ENCODE measurements at places on chromosomes 1 and 21.

DNA sequence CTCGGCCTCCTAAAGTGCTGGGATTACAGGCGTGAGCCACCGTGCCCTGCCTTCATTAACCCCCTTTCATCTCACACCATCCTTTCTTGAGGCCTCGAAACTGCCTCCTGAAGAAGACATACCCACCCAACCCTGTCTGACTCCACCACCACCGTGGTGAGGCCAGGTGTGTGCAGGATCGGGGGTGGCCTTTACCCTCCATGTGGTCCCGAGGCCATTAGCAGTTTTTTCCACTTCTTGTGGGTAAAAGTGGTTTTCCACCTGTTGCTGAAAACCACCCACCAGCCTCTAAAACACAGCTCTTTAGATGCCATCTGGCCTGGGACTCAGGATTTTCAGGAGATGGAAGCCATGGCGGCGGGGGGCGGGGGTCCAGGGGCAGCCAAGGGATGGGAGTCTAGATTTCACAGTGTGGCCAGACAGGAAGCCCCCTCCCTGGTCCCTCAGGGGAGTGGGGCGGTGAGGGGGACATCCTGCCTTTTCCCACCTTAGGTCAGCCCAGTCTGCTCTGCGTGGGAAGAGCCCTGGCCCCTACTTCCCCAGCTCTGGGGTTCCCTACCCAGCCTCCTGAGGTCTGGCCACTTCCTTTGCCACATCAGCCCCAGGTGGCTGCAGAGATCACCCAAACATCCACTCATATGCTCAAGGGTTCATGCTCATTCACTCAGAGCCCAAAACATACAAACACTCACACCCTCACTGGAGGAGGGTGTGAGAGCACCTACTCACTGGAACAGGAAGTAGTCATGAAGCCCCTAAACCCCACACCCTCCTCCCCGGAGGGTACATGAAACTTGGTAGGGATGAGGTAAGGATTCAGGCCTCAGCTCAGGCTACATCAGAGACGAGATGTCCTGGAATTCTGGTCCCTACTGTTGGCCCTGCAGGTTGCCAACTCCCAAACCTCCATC is 2.3 kb downstream of the FGR start:
- DNase-seq: no peak

DNA sequence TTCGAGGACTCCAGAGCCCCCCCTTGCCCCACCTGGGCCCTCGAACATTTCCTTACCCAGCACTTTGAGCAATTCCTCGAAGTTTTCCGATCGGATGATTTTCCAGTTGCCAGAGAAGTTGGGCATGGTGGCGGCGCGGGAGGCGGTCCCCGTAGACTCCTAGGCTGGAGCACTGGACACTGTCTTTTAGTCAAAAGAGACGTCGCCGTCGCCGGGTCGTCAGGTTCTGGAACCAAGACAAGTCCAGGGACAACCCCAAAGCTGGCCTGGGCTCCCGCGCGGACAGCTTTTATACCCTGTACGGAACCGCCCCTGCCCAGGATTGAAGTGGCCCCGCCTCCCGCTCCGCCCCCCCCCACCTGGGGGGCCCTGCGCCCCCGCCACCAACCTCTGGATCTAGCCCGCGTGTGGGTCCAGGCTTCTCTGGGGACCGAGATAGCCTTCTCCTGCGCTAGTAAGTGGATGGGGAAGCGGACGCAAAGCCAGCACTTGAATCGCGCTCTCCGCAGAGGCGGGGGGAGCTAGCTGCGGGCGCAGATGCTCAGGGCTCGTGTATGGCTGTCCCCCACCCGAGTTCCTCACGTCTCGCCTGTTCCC is at the start of gene CRABP2:
CRABP2 (minus strand) TSS at position 263 of the 597 bp plus-strand sequence; CDS start at position 126, 137 bp downstream.
- no peak for DNase-seq

- no peak for DNase-seq
Measured at GRCh38 chr1:156060937-156061636, at the start of gene RAB25. Gene RAB25 (plus strand): TSS chr1:156061160. CDS start chr1:156061401, 241 bp downstream.

DNA sequence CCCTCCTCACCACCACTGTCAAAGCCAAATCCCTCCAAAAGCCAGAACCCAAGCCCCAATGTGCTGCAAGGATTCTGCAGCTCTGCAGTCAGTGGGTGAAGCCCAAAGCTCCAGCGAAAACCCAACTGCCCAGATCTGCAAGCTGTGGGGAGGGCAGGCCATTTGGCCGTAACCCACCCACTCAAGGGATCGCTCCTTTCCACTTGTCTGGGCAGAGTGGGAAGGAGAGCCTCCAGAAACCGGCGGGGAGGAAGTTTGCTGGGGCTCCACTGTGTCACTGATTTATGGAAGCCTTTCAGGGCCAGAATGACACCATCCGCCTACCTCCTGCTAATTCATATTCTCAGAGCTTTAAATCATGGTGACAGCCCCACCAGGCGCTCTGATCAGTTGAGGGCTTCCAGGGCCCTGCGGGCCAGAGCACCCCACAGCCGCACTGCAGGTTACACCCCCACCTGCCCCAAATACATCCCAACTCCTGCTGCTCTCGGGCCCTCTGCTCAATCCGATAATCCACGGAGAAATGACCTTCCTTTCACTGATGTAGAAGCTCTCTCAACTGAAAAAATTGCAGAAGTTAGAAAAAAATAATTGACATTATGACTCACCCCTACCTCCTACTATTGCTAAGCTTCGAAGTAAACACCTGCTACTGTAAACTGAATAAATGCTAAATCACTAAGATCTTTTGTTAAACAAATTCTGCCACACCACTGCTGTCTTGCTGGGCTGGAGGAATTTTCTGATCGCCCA is 40.6 kb upstream of the RAB4A start:
- DNase-seq: no peak

DNA sequence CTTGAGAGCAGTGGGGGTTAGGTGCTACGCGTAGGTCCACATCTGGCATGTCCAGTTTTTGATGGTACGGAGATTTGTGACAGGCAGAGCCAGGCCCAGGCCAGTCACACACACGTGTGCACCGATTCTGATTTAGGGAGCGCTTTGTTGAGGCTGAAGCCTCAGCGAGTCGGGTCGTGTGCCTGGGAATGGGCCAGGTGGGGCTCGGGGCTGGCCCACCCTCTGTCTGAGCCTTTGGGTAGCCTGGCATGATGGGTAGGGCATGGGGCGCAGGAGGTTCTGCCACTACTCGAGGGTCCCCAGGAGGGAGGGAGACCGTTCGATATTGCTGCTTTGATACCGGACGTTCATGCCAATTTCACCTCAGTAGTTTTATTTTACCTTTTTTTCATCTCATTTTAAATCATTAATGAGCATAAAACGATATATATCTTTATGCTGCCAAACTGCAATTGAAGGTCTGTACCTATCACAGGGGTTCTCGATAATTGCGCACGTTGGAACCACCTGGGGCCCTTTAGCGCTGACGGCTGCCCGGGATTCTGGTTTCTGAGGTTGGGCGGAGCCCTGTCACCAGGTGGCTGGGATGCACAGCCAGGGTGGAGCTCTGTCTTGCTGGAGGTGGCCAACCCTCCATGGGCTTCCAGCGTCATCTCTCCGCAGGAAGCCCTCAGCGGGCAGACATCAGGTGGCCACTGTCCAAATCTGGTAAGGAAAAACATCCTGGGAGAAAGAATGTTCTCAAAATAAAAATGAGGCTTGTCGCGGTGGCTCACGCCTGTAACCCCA is 71.9 kb downstream of the SCCPDH start:
- DNase-seq: no peak

DNA sequence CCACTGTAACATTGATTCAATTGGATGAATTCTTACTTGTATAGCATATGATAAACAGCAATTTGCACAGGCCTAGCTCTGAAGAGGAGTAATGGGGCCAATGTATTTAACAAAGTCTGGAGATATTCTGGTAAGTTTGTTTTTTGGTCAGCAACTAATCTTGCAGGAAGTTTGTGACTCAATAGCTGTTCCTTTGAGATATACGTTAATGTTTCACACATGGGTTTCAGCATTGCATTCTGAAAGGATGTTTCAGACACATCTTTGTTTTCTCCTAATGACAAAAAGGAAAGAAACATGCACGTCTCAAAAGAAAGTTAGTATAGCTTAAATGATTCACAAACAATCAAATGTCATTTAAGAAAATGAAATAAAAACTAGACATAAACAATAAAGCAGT is 49.0 kb downstream of the LTN1 start:
- no peak for DNase-seq

DNA sequence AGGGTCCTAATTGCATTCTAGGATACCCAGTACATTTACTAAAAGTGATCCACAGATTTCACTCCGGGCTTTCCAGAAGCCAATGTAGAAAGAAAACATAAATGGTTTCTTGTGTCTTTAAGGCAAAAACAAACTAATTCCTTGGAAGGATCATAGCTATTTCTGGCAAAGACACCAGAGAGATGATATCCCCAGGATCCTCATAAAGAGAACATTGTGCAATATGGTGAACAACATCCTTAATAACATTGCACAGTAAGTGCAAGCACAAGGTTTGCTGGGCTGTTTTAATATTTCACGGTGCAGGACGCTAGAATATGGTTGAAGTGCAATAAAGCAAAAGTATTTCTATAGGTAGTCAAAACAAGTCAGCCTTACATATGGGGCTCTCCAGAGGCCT is 83.0 kb downstream of the NTPCR start:
- no peak for DNase-seq

- DNase-seq: no peak
Measured at GRCh38 chr1:17846341-17846740, 91.2 kb downstream of the ACTL8 start.

- DNase-seq: no peak
Measured at GRCh38 chr21:39347537-39347936, 1.4 kb downstream of the HMGN1 start.

GRCh38 chr21:40334159-40334558 is 466.9 kb downstream of the PCP4 start:
- DNase-seq: no peak

DNA sequence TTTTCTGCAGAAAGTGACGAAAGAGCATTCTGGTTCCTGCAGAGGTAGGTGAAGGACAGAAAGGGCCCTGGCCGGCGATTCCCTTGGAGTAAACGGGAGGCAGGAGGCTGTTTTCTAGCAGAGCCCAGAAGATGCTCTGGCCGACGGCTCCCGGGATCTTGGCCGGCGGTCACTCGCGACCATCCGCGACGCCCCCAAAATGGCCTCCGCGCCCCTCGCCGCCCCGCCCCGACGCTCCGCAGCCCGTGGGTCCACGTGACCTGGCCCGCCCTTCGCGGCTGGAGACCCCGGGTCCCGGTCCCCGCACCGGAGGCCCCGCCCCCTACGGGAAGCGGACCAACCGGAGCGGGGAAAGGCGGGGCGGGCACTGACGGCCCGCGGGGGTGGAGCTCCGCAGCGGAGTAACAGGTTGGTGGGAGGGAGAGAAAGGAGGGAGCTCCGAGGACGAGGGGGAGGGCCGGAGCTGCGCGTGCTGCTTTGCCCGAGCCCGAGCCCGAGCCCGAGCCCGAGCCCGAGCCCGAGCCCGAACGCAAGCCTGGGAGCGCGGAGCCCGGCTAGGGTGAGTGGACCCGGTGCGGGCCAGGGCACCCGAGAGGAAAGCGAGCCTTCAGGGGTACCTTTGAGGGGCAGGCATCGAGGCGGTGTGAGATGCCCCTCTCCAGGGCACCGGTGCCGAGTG is at the start of gene CGN:
CGN (plus strand) TSS at position 431 of the 679 bp plus-strand sequence. CDS start 7,133 bp downstream, outside the sequence.
- peak; percentile 71 for DNase-seq

- no peak for DNase-seq
Measured at GRCh38 chr1:210857705-210858104, 276.2 kb downstream of the KCNH1 start.

- no peak for DNase-seq
Measured at GRCh38 chr1:58650141-58650540, 49.7 kb downstream of the MYSM1 start.

DNA sequence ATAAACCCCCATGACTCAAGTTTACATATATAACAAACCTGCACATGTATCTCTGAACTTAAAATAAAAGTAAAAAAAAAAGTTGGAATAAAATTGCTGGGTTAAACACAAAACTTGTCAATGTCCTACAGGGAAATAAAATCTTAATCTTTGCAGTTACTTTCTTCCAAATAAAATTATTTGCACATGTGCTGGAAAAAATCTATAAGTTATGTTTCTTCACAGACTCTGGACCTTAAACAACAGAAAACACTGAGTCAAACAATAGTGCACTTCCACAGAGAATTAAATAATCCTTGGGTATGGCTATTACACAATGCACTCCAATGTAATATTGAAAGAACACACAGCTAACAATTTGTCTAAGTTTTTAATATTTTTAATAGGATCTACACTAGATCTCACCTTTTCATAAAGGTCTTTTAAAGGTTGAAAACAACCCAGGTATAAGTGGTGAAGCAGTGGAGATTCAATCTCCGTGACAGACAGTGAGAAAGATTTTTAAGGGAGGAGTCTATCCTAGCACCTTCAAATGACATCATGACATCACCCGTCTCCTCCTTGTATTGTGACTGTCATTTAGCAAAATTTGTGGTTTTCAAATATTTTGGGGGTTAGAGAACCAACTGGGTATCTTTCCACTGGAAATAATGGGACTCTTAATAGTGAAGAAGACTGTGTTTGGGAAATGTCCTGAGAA is 25.2 kb upstream of the FGGY start:
- DNase-seq: no peak

- DNase-seq: no peak
Measured at GRCh38 chr1:227244339-227245118, 73.8 kb downstream of the CDC42BPA start.

DNA sequence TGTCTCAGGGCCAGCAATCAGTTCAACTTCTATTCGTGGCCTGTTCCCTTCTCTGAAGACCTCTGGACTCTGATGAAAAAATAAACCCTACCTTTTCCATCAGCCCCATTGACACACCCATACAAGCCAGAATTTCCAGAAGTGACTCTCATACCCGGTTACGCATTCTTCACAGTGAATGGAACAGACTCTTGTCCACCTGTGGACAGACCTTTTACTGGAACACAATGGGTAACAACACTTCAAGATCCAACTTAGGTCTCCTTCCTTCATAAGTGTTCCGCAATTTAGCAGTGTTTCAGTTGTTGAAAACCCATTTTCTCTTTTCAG is 2.6 kb upstream of the NPL start:
- no peak for DNase-seq

DNA sequence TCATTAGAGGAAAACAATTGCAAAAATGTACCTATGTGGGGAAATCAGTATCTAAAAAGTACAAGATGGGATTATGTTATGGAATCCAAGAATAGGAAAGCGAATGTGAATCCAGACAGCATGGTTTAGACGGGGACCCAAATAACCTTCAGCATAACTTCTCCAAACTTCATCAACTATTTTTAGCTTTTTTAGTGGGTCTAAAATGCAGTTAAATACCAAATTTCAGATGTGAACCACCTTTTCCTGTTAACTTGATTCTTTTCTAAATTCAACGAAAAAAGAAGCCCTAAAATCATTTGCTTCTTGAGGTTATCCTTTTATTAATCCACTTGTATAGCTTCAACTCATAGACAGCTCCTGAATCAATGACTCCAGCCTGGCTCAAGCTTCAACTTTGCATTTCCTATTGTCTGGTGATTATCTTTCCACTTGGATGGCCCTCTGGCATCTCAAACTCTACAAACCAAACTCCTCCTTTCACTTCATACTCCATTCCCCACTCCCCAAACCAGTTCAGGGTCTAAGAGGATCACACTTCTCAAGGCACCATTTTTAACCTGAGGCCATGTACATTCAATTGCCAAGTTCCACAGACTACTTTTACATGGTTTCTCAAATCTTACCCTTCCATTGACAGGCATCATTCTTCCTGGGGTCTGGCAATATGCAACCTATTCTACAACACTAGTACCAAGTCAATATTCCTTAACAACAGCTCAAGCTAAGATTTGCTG is 7.4 kb downstream of the ERRFI1 start:
- DNase-seq: no peak

GRCh38 chr1:217895841-217896240 is 264.7 kb downstream of the SPATA17 start:
- no peak for DNase-seq
